ENCODE measurements at places on chromosomes 12 and 14. TPM values are rescaled to one million over a fixed set of nuclear protein-coding genes. Genes with fewer than 3 reads are reported as not detected.

Gene MANSC4
- not detected for total RNA-seq

Gene BDKRB1
- 13.4 TPM for total RNA-seq

Gene ACSS3
- total RNA-seq = 12.2 TPM

Gene CBX5
- total RNA-seq = 13.7 TPM

Gene PTGER2
- 35.9 TPM for total RNA-seq

Gene INSM2
- total RNA-seq = not detected

Gene VDR
- total RNA-seq = 3.8 TPM
